ENCODE measurements at places on chromosomes 5 and 9. TPM values are rescaled to one million over a fixed set of nuclear protein-coding genes. Genes with fewer than 3 reads are reported as not detected.

CDO1 gene
- 1.7 TPM for polyA plus RNA-seq

FOXD1 gene
- not detected for polyA plus RNA-seq

CRAT gene
- polyA plus RNA-seq: 92.4 TPM

CCDC192 gene
- polyA plus RNA-seq: 0.07 TPM

LRRC14B gene
- 0.04 TPM for polyA plus RNA-seq

LPCAT1 gene
- 4.5 TPM for polyA plus RNA-seq

- DNase-seq: no peak
- H3K27ac ChIP-seq: no peak overlapping the region
- no peaks in the 10 kb centered on the region for H3K4me1 ChIP-seq
- no peaks in the 10 kb centered on the region for H3K27me3 ChIP-seq
Observed at GRCh38 chr5:135218486-135218755, 180.6 kb downstream of the MACROH2A1 start.

DNA sequence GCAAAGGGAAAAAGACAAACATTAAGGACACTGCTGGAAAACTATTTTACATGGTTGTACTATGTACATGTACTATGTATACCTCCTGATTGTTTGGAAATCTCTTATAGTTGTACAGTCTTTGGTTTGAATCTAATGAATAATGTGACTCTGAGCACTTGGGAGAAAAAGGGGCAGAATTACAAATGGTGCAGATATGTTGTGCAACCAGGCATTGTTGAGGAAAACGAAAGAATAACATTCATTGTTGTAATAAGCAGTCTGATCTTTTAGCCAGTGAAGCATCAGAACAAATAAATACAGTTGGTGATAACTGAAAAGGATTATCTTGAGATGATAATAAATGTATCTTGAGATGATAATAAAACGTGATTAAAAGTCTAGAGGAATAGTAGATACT, 87.2 kb downstream of the CSNK1G3 start:
- H3K36me3 ChIP-seq: peaks cover 3% of the 10 kb centered on the region
- no peak overlapping the region for H3K27ac ChIP-seq
- H3K4me1 ChIP-seq: no peaks in the 10 kb centered on the region
- H3K27me3 ChIP-seq: no peaks in the 10 kb centered on the region
- no peak overlapping the region for H3K4me3 ChIP-seq
- no peak for DNase-seq

DNA sequence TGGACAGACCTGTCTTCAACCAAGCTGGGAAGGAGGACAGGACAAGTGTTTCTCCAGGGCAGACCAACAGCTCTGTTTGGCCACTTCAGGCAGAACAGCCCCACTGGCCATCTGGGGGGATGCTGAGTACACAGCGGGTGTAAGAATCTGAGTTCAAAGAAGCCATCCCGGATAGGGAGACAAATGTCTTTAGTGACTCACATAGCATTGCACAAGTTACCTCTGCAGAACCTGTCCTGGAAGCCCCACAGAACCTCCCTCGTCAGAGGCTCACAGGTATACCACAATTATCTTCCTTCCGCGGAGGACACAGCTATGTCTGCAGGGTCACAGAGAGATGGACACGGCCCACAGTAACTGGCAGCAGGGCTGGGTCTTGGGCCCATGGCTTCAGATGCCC, 2.0 kb downstream of the OR2V2 start:
- H3K27ac ChIP-seq: no peak overlapping the region
- peaks cover 11% of the 10 kb centered on the region for H3K27me3 ChIP-seq
- no peaks in the 10 kb centered on the region for H3K4me1 ChIP-seq
- no peak overlapping the region for H3K4me3 ChIP-seq

DNA sequence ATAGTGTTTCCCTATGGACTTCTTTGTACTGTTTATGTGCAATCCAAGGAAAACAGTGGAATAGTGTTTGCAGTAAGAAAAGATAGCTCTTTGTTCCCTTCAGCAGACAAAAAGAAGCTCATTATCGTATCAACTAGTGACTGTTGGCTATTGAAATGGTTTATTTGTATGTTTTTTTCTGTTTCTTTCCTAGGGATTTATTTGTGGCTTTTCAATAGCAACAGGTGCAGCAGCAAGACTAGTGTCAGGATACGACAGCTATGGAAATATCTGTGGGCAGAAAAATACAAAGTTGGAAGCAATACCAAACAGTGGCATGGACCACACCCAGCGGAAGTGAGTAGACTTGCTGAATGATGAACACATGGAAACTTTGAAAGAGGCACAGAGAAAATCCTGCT, 65.1 kb downstream of the SLC44A1 start:
- DNase-seq: no peak
- no peaks in the 10 kb centered on the region for H3K4me1 ChIP-seq
- H3K36me3 ChIP-seq: no peaks in the 10 kb centered on the region
- no peaks in the 10 kb centered on the region for H3K27me3 ChIP-seq
- H3K4me3 ChIP-seq: no peak overlapping the region
- H3K27ac ChIP-seq: no peak overlapping the region

DNA sequence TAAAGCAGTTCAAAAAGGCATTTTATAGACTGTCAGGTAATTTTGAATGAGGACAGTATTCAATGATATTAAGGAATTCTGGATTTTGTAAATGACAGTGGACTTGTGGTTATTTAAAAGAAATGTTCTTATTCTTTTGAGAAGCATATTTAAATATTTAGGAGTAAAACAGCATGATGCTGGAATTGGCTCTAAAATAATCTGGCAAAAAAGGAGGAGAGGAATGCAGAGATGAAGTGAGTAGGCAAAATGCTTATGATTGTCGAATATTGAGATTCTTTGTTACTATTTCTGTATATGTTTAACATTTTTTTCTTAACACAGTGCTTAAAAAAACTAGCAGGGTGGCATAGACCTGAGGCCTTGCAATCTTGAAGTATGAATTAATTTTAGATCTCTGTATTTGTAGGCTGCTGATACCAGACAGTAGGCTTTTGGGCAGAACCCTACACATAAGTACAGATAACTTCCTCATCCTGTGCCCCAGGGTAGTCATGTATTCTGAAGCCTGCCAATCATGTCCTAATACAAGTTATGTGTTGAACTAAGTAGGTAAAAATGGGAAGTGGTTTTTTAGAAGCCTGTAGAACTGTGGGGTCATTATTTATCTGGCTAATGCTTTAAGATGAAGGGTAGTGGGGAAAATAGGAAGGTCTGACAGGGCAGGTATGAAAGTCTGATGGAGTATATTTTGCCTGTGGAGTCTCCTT, 9.4 kb downstream of the CD180 start:
- peak overlapping the region; percentile 34 for H3K27ac ChIP-seq
- H3K27me3 ChIP-seq: no peaks in the 10 kb centered on the region
- H3K36me3 ChIP-seq: no peaks in the 10 kb centered on the region
- H3K4me3 ChIP-seq: no peak overlapping the region
- DNase-seq: no peak

DNA sequence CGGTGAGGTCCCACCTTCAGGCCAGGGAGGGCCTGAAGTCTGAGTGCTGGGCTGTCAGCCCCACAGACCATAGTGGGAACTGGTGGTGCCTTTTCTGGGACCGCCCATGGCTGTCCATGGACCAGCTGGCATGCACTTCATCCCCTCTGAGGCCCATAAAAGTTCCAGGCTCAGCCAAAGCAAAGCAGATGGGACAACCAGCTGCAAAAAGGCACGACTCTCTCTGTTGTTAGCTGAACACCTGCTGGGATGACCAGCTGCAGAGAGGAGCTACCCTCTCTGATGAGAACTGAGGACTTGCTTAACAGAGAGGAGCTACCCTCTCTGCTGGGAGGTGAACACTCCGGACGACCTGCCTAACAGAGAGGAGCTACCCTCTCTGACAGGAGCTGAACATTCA, 844.3 kb upstream of the DMAC1 start:
- H3K27ac ChIP-seq: no peak overlapping the region
- DNase-seq: peak; percentile 2
- H3K4me1 ChIP-seq: no peaks in the 10 kb centered on the region

DNA sequence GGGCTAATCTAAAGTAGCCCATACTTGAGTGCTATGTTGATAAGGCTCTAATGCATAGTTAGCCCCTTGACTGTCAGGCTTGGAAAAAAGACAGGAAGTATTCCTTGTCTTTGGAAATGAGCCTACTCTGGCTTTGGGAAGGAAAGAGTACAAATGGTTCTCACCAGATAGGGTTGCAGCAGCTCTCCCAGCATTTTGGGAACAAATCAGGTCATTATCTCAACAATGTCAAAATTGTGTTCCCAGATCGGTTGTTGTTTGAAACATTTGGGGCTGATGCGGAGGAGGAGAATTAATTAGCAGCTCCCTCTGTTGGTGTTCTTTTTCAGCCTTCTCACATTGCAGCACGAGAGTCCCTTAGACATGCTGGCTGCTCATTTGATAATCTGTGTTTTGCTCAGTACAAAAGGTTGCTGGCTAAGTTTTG, 294.7 kb upstream of the DMRT1 start:
- no peak overlapping the region for H3K27ac ChIP-seq
- peaks cover 5% of the 10 kb centered on the region for H3K4me1 ChIP-seq
- no peaks in the 10 kb centered on the region for H3K27me3 ChIP-seq

DNA sequence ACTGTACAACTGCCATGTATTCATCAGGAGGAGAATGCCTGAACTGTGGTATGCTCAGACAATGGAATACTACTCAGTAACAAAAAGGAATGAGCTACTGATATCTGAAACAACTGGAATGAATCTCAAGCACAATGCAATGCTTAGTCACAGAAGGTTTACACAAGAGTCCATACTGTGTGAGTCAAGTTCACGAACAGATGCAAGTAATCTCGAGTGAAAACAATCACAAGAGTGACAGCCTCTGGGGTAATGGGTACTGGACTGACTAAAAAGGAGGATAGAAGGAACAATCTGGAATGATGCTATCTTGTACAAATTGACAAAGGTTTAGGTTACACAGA, 19.5 kb upstream of the GOLGA1 start:
- H3K4me1 ChIP-seq: no peaks in the 10 kb centered on the region
- no peak for DNase-seq
- no peaks in the 10 kb centered on the region for H3K27me3 ChIP-seq
- H3K4me3 ChIP-seq: no peak overlapping the region
- no peak overlapping the region for H3K27ac ChIP-seq
- no peaks in the 10 kb centered on the region for H3K36me3 ChIP-seq

DNA sequence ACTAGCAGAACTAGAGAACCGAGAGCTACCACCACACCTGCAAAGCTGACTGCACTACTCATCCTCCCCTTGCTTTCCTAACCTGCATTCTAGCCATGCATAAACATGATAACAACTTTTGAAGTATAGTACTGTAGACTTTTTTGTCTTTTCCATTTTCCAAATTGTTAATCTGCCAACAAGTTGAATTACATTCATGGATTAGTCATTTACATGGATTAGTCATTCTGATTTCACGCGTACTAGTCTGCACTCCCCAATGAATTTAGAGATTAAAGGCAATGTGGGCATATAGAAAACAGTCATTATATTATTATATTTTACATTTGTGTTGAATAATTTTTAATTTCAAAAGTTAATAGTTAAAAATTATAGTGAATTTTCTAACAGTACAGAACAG, 81.4 kb downstream of the EDIL3 start:
- H3K27ac ChIP-seq: no peak overlapping the region
- no peak for DNase-seq
- no peak overlapping the region for H3K4me3 ChIP-seq
- H3K27me3 ChIP-seq: no peaks in the 10 kb centered on the region
- no peaks in the 10 kb centered on the region for H3K4me1 ChIP-seq

DNA sequence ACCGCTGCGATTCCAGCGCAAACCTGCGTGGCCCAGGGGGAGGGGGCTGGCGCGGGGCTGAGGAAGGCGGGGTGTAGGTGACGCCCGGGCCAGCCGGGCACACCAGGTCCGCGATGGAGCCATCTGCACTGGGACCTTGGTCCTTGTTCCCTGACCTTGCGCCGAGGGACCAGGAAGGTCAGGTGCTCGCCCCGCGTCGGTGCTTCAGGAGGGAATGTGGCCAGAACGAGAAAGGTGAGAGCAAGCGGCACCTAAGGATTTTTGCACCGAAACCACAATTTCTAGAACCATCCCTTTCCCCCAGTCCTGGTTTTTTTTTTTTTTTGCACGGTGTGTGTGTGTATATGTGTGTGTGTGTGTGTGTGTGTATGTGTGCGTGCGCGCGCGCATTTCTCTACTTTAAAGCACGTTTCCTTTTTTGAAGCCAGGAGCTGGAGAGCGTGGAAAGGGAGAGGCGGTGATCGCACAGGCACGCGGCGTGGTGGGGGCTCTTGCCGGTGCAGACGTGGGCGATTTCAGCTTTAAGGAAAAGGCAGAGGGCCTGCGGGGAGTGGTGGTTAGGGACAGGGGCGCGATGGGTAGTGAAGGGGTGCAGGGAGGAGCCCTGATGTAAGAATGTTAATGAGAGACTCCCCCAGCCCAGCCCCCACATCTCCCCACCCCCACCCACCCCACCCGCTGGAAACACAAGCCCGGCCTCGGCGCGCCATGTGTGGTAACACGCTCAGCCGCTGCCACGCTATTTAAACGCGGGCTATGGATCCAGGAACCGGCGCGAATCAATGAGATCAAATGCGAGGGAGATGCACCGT, at the start of gene NPR3:
Gene NPR3 (plus strand): TSS at position 772 of the 812 bp plus-strand sequence. CDS start 456 bp downstream, outside the sequence.
- peak within 1 kb of the TSS; percentile 66 for H3K4me3 ChIP-seq
- no peaks in the 10 kb centered on the region for H3K36me3 ChIP-seq
- DNase-seq: peak; percentile 48
- peak within 1 kb of the TSS; percentile 65 for H3K27ac ChIP-seq
- no peaks in the 10 kb centered on the region for H3K4me1 ChIP-seq
- peaks cover 58% of the 10 kb centered on the region for H3K27me3 ChIP-seq

GRCh38 chr5:148973455-148973854, 89.4 kb downstream of the SH3TC2 start:
- H3K27ac ChIP-seq: no peak overlapping the region
- H3K4me3 ChIP-seq: no peak overlapping the region
- no peaks in the 10 kb centered on the region for H3K4me1 ChIP-seq
- no peaks in the 10 kb centered on the region for H3K36me3 ChIP-seq
- no peak for DNase-seq

GRCh38 chr5:32439086-32439642, 5.4 kb downstream of the ZFR start:
- no peak for DNase-seq
- no peaks in the 10 kb centered on the region for H3K27me3 ChIP-seq
- H3K4me3 ChIP-seq: no peak overlapping the region
- H3K27ac ChIP-seq: no peak overlapping the region
- peaks cover 2% of the 10 kb centered on the region for H3K4me1 ChIP-seq
- H3K36me3 ChIP-seq: no peaks in the 10 kb centered on the region

DNA sequence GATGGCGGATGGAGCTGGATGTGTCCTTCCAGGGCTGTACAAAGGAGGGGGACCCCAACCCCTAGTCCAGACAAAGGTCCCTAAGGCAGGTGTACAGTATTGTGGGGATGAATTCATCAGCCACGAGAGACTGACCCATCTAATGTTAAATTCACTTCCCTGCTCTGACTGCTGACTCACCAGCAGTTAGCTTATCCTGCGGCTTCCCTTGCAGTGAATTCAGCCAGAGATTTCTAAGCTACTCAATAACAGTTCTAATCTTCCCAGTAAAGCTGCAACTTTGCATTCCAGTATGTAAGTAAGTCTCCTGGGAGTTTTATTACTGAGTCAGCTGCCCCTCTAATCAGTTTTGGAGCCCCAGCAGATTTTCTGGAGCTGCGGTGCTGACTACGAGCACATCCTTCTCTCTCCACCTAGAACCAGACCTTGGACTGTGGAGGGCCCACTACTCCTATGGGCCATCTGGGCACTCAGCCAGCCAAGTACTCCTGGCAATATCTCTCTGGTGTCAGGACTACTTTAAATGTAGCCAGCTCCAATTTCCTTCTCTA, 16.1 kb downstream of the B4GALT1 start:
- peak; percentile 73 for DNase-seq
- peak overlapping the region; percentile 19 for H3K27ac ChIP-seq
- no peak overlapping the region for H3K4me3 ChIP-seq
- H3K4me1 ChIP-seq: no peaks in the 10 kb centered on the region
- H3K36me3 ChIP-seq: no peaks in the 10 kb centered on the region
